ENCODE measurements at places on chromosomes 16 and 17. TPM values are rescaled to one million over a fixed set of nuclear protein-coding genes. Genes with fewer than 3 reads are reported as not detected.

GRCh38 chr16:76484020-76484419, 206.8 kb downstream of the CNTNAP4 start:
- no peak for DNase-seq
- no peak overlapping the region for H3K4me3 ChIP-seq

DNA sequence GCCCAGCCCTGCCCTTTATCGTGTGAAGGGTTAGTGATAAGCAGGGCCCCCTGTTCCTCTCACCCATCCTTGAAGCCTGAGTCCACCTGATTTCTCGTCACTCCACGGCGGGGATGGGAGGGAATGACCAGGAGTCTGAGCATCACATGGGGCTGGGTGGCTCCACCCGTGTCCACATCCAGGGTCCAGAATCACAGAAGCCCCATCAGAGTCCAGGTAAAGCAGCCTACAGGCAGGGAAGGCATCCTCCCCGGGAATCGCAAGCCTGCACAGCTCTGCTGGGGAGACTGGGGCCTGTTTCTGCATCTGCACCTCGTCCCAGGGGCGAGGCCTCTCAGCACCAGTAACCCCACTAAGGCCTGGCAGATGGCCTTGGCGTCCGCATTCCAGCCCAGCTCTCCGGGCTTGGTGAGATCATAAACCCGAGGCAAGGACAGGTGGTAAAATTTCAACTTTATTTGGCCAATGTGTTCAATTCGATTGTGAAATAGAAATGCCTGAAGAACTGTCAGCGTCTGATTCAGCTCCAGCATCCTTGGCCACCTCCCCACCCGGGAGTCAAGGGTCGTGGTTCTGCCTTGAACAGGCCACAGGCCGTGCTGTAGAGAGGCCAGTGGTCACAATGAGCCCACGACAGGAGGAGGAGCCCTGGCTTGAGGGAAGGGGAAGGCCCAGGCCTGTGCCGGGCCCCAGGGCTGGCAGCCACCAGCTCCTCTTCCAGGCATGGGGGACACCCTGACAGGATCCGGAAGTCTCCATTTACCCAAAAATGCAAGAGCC, 8.1 kb upstream of the PPP1R27 start:
- H3K27me3 ChIP-seq = no peaks in the 10 kb centered on the region
- no peaks in the 10 kb centered on the region for H3K4me1 ChIP-seq
- peaks cover 3% of the 10 kb centered on the region for H3K36me3 ChIP-seq
- no peak for DNase-seq
- no peak overlapping the region for H3K27ac ChIP-seq
- no peak overlapping the region for H3K4me3 ChIP-seq

- DNase-seq = no peak
- no peaks in the 10 kb centered on the region for H3K36me3 ChIP-seq
- H3K27ac ChIP-seq = no peak overlapping the region
- peaks cover 17% of the 10 kb centered on the region for H3K4me1 ChIP-seq
- peaks cover 34% of the 10 kb centered on the region for H3K27me3 ChIP-seq
These were observed 2.4 kb downstream of the MYH10 start for GRCh38 chr17:8628172-8628571.

GRCh38 chr16:71986131-71986530, 14.1 kb downstream of the PKD1L3 start:
- H3K27ac ChIP-seq = no peak overlapping the region
- H3K4me1 ChIP-seq = no peaks in the 10 kb centered on the region
- no peak overlapping the region for H3K4me3 ChIP-seq
- no peaks in the 10 kb centered on the region for H3K27me3 ChIP-seq
- DNase-seq = no peak

DNA sequence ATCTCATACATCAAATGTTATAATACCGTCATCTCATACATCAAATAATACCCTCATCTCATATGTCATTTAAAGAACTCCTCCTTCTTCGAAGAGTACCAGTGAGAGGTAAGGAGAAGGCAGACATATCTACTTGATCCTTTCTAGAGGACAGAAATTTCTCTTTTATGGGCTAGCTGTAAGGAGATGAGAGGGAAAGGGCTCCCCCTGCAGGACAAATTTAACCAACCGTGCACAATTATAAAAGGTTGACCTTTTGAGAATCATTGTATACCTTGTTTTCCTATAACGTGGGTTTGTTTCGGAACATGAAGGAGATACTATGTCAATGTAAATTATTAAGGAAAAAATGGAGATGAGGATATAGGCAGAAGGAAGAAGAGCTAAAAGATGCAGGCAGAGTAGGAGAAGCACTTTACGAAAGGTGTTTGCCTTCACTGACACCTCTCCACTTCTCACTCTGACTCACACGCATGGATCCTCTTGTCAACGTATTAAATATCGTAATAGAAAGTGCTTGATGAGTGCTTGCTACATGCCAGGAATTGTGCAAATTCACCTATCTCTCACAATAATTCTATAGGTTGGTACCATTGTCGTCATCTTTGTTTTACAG, 465.9 kb upstream of the ERCC4 start:
- no peak overlapping the region for H3K27ac ChIP-seq
- H3K4me3 ChIP-seq = no peak overlapping the region
- H3K4me1 ChIP-seq = no peaks in the 10 kb centered on the region
- no peaks in the 10 kb centered on the region for H3K36me3 ChIP-seq

GRCh38 chr17:34071886-34072420, 183.1 kb upstream of the CCL2 start:
- H3K36me3 ChIP-seq = no peaks in the 10 kb centered on the region
- H3K4me1 ChIP-seq = no peaks in the 10 kb centered on the region
- DNase-seq = no peak
- no peaks in the 10 kb centered on the region for H3K27me3 ChIP-seq
- H3K27ac ChIP-seq = no peak overlapping the region

ENDOV gene
- 49.5 TPM for total RNA-seq

Measured in B cell (primary cell).